ENCODE measurements at places on chromosomes 16 and 17.

- no peak for DNase-seq
Observed at GRCh38 chr17:63760771-63761539, 12.4 kb downstream of the CCDC47 start.

GRCh38 chr17:42458497-42459255, at the start of gene ATP6V0A1:
Gene ATP6V0A1 (plus strand): TSS chr17:42458878. CDS start chr17:42460895, 2,017 bp downstream.
- DNase-seq, result peak; percentile 98

GRCh38 chr17:68556551-68556950, 44.3 kb downstream of the PRKAR1A start:
- no peak for DNase-seq

GRCh38 chr17:58741121-58741625, 14.5 kb upstream of the PPM1E start:
- no peak for DNase-seq

GRCh38 chr16:28985211-28986041, 574 bp downstream of the LAT start:
- DNase-seq, result no peak

DNA sequence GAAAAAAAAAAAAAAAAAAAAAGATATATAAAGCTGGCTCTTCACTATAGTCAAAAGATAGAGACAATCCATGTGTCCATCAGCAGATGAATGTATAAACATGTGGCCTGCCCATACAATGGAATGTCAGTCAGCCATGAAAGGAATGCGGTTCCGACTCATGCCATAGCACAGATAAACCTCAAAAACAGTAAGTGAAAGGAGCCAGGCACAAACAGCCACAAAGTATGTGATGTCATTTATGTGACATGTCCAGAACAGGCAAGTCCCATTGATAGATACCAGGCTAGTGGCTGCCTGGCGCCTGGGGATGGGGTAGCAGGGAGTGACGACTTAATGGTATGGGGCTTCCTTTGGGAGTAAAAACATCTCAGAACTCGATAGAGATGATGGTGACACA, 155.7 kb downstream of the CMIP start:
- DNase-seq, result no peak

- no peak for DNase-seq
Observed at GRCh38 chr17:8806926-8807550, 7.9 kb upstream of the MFSD6L start.
